Stimulated activated CD8-positive, alpha-beta memory T cell treated with anti-CD3 and anti-CD28 coated beads, Interleukin-7, amount 100 ng/mL, for 24 hours (primary cell): ENCODE measurements at places on chromosomes 6 and 20.

GRCh38 chr6:127298475-127298874 is 31.8 kb downstream of the RNF146 start:
- DNase-seq, result no peak

- no peak for DNase-seq
These were observed 808 bp downstream of the SDC4 start for GRCh38 chr20:45347297-45347935.

- DNase-seq, result no peak
These were observed 6.2 kb downstream of the RALGAPA2 start for GRCh38 chr20:20706285-20706684.

DNA sequence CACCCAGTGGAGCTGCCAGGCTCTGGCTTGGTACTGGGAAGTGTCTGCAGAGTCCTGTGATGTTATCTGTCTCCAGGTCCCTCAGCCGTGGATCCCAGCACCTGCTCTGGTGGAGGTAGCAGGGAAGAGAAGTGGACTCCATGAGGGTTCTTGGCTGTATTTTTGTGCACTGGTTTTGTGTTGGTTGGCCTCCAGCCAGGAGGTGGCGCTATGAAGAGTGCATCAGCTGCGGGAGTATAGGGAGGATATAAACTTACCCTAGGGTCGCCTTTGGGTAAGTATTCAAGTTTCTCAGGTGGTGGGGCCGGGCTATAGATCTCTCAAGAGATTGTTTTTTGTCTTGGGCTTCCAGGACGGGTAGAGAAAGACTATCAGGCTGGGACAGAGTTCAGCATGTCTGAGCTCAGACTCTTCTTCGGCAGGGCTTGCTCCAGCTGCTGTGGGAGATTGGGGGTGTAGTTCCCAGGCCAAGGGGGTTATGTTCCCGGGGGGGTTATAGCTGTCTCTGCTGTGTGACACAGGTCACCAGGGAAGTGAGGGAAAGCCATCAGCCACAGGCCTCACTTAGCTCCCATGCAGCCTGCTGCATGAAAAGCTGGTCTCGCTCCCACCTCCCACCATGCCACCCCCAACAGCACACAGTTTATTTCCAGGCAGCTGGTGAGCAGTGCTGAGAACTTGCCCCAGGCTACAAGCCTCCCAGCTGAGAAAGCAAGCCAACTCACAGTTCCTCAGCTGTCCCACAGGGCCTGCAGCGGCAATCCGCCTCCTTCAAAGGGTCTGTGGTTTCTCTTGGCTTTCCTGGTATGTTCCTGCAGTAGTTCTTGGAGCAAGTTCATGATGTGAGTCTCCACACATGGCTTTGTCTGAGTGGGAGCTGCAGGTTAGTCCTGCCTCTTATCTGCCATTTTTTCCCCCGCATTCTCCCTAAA is 115.7 kb downstream of the AIG1 start:
- no peak for DNase-seq

DNA sequence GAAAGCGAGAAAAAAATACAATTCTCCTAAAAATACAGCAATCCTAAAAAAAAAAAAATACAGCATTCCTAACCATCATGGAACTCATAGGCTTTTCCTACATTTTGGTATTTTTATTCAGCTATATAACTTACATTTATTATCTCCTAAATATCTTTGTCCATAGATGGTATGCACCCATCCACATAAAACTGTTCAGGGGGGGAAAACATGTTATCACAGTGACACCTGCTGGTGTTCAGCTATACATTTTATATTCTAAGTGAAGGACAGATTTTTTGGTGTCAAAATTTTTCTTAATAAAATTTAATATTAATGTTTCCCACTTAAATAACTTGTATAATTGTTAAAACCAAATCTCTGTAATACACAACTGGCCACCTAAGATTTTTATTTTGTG is 58.0 kb downstream of the BLOC1S5 start:
- DNase-seq, result no peak

- DNase-seq, result no peak
These were observed 115.1 kb downstream of the ADTRP start for GRCh38 chr6:11663519-11663918.

GRCh38 chr6:88529726-88530125 is 363.6 kb upstream of the CNR1 start:
- DNase-seq, result no peak

GRCh38 chr6:128471907-128472306 is 48.5 kb downstream of the PTPRK start:
- no peak for DNase-seq
